Tongue (tissue), 3 donors: ENCODE measurements at places on chromosomes 5 and 9.

DNA sequence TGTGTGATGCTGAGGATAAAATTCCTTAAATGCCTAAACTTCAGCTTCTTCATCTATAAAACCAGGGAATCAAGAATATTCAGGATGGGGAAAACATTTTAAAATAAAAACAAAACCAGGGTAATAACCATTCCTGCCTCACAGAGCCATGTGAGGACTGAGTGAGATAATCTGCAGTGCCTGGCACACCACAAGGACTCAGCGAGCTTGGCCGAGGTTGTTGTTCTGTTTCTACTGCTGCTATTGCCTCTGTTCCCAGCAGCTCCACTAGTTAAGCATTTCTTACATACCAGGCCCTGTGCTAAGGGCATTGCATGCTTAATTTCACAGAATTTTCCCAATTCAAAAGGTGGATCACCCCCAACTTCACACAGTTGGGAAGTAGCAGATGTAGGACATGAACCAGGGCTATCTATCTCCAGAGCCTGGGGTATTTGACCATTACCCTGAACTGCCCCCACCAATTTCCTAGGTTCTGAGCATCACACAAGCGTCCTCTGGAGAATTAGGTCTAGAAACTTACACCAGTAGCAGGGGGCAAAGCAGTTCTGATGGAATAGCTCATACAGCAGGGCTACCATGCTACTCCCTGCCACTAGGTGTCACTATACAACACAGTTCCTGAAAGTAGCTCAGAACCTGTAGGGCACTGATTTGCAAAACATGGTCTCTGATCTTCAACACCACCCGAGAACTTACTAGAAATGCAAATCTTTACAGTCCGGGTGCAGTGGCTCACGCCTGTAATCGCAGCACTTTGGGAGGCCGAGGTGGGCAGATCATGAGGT lies 74.3 kb downstream of the LRSAM1 start:
- no peak for DNase-seq

DNA sequence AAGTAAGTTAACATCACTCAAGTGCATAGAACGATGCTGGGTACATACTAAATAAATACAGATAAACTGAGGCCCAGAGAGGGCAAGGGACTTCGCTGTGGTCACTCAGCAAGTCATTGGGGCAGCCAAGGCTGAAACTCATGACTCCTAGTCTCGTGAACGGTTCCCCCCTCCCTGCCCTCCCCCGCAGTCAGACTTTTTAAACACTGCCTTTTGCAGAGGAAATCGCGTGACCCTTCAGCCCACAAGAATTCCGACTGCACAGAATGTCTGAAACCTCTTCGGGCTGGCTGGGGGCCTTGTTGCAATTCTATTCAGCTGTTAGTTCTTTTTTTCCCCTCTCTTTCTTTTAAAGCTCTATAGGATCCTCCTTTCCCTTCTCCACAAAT lies 28.1 kb downstream of the NEK6 start:
- DNase-seq, result peak; percentile 78

DNA sequence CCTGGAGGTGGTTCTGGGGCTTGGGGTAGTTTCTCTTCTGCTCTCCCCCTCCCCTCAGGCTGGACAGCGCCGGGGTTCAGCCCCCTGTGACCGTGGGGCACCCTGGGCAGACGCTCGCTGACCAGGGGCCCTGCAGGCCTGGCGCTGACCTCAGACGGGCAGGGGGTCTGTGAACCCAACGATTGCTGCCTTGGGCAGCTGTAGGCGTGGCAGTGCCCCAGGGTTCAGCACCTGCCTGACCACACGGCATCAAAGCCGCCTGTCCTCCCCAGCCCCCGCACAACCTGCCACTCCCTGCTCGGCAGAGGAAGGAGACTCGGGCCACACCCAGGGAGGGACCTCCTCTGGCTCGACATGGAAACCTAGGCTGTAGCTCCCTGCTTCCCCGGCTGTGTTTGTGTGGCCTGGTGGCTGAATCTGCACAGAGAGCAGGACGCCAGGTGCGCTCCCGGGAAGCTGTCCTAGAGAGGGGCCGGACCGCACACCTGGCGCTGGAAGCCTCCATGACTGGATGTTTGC lies 12.2 kb downstream of the LCN12 start:
- no peak for DNase-seq

DNA sequence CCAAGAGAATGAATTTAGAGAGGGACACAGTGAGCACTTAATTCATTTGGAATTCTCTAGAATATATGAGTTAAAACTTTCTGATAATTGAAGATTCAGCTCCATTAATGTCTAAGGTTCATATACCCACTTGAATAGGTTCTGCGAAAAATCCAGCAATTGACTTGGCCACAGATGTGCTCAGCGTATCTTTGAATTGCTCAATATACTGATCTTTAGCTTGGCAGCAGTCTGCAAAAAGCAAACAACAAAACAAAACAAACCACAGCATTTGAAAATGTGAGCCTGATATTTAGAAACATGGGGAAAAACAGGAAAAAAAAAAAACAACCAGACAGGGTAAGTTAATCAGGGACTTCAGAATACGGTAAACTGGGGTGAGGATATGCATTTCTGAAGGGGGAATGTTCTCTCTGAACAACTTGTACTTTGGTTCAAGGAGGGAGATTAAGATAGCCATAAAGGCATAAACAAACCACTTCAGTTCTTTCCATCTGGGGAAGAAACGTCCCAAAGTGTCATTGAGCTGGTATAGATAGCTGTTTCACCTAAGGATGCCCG lies 21.4 kb downstream of the AGXT2 start:
- no peak for DNase-seq

DNA sequence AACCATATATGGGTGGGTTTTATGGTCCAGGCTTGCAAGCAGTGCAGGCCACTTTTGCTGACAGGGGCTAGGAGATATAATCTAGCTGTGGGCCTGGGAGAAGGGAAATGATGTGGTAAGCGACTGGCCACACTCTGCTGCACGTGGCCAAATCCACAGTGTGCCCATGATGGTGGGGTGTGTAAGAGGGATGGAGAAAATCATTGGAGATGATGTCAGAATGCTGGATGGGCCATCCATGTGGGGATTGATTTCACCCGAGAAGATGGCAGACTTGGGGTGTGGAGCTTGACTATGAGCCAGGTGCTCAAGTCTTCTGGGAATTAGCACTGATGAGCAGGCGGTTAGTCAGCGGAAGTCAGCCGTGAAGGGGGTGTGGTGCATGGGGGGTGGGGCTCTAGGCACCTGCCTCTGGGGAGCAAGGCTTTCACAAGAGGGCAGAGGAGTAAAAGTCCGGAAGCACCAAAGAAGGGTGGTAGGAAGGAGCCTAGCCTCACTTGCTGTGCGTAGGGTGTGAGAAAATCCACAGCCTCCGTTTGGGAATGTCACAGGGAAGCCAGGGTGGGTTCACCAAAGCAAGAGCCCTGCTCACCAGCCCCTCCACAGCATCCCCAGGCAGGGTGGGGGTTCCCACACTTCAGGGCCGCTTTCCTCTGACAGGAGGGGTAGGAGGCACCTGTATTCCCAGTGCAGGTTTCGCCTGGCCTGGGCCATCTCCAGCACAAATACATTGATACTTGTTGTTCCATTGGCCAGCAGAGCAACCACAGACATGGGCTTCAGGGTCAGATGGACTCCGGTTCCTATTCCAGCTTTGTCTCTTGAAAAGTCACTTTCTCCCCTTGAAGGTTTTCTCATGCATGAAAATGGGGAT lies 44.5 kb upstream of the ANGPTL2 start:
- DNase-seq, result no peak

DNA sequence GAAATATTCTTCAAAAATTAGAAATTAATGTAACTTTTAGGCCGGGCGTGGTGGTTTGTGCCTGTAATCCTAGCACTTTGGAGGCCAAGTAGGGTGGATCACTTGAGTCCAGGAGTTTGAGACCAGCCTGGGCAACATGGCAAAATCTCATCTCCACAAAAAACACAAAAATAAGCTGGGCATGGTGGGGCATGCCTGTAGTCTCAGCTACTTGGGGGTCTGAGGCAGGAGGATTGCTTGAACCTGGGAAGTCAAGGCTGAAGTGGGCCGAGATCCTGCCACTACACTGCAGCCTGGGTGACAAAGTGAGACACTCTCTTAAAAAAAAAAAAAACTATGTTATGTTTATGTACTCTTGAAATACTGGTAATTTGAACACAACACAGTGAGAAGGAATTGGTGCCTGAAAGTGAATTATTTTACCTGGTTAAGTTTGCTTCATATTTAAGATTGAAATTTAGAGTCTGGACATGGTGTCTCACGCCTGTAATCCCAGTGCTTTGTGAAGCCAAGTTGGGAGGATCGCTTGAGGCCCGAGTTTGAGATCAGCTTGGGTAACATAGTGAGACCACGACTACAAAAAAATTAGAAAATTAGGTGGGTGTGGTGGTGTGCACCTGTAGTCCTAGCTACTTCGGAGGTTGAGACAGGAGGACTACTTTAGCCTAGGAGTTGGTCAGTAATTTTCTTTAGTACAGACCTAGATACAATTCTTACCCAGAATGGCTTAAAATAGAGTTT lies 15.0 kb downstream of the ARRDC3 start:
- DNase-seq, result no peak

GRCh38 chr5:61293873-61294272 lies 38.2 kb upstream of the ZSWIM6 start:
- DNase-seq, result no peak

DNA sequence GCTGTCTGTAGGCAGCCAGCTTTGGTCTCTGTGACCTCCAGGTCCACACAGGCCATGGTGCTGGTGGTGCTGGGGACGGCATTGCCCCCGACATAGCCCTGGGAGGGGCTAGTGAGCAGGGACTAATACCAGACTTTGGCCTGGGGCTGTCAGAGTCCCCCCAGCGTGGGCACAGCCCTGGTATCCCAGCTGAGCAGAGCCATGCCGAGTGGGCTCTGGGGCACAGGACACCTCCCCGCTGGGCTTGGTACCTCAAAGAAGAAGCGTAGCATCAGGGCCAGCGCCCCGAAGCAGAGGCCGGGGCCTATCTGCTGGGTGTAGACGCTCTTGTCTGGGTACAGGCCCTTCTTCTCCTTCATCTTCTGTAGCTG lies 9.5 kb downstream of the MYMK start:
- DNase-seq, result no peak
